ENCODE measurements at places on chromosomes 11 and 22. TPM values are rescaled to one million over a fixed set of nuclear protein-coding genes. Genes with fewer than 3 reads are reported as not detected.

Gene FXYD6
- total RNA-seq = 0.20 TPM

Gene SLN
- not detected for total RNA-seq

Gene ZW10
- 20.8 TPM for total RNA-seq

Gene BRSK2
- total RNA-seq = not detected

- DNase-seq = no peak
Measured at GRCh38 chr11:44943696-44944095, 7.0 kb downstream of the TP53I11 start.

DNA sequence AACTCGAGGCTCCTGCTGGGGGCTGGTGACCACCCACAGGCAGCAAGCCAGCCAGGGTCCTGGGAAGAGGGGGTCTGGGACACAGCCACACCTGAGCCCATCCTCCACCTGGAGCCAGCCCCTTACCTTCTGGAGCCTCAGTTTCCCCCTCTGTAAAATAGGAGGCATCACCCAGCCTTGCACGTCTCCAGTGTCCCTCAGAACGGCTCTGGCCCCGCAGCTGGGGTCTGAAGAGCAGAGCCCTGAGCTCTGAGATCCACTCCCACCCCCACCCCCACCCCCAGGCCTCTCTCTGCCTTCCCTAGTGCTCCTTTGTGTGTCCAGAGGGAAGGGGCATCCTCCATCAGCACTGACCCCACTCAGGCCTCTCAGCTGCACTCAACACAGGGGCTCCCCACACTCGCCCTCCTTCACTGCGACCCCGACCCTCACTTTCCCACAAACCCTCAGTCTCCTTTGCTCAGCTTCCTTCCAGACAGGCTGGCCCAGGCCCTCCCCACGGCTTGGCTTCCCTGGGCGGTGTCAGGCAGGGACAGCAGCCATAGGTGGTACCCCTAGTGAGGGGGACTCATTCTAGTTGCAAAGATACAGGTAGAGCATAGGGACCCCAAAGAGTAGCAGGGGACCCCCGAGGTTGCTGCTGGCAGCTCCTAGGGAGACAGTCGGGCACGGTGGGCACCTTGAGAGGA lies 33.3 kb upstream of the KCNQ1OT1 start:
- DNase-seq = no peak

GRCh38 chr22:43541022-43541421 lies 129.2 kb downstream of the MPPED1 start:
- DNase-seq = no peak

GRCh38 chr22:19223110-19223509 lies 44.6 kb upstream of the SLC25A1 start:
- no peak for DNase-seq

DNA sequence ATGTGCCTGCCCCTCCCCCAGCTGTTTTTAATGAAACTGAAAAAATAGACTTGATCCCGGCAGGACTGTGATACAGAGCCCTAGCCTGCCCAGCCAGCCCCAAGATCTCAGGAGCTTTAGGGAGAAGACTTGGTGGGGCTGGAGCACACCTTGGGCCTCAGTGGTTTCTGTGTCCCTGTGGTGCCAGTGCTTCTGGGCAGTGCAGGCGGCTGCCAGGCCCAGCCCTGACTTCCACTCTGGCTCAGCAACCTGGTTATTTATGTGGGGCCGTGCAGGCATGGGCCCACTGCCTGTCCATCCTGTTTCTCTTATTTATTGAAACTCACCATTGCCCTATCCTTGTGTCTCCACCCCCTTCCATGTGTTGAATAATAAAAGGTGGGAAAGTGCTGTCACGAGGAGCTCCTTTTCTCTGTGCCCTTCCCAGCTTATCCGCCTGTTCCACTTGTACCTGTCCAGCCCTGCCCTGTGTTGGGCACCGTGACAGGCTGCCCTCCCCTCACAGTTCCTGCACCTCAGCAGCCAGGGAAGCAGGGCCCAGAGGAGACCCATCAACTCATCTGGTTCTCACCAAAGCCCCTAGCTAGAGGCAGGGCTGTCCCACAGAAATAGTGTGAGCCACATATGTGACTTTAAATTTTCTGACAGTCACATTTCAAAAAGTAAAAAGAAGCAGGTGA lies 20.2 kb downstream of the RELT start:
- DNase-seq = no peak

- no peak for DNase-seq
Measured at GRCh38 chr11:64229090-64229743, 1.1 kb upstream of the DNAJC4 start.

DNA sequence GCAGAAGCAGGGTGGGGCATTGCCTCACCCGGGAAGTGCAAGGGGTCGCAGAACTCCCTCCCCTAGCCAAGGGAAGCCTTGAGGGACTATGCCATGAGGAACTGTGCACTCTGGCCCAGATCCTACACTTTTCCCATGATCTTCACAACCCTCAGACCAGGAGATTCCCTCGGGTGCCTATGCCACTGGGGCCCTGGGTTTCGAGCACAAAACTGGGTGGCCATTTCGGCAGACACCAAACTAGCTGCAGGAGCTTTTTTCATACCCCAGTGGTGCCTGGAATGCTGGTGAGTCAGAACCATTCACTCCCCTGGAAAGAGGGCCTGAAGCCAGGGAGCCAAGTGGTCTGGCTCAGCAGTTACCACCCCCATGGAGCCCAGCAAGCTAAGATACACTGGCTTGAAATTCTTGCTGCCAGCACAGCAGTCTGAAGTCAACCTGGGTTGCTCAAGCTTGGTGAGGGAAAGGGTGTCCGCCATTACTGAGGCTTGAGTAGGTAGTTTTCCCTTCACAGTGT lies 573.7 kb upstream of the ANO3 start:
- no peak for DNase-seq

- DNase-seq = no peak
Measured at GRCh38 chr22:49087198-49087597, 740.5 kb downstream of the BRD1 start.

- no peak for DNase-seq
Measured at GRCh38 chr11:27216270-27217149, 146.5 kb downstream of the CCDC34 start.

All from activated CD8-positive, alpha-beta memory T cell treated with anti-CD3 and anti-CD28 coated beads, Interleukin-2, amount 10 ng/mL, durations not matched to agents 7 days and 5 days (primary cell).